ENCODE measurements at places on chromosomes 13 and 19. TPM values are rescaled to one million over a fixed set of nuclear protein-coding genes. Genes with fewer than 3 reads are reported as not detected.
A peak's percentile ranks its signal among the peaks of the same experiment; 100 is the strongest.

DNA sequence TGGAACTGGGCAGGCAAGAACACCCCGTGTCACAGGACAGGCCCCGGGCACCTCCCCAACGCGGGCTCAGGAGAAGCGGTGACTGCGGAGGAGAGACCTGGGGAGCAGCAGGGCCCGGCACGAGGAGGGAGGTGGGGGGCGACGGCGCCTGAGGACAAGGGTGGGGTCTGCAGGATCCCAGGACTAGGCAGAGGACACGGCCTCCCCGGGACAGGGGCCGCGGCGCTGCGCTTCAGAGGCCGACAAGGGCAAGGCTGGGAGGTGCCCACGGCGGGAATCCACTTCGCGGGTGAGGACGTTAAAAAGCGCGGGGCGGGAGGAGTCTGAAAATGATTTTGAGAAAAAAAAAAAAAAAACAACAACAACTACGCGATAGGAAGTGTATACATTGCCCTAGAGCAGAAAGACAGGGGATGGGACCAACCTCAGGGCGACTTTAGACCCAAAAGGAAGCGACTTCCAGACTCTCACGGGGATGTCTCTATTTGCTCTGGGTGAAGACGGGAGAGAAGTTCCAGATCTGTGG, 44.9 kb downstream of the ZNF611 start:
- DNase-seq = peak; percentile 32

DNA sequence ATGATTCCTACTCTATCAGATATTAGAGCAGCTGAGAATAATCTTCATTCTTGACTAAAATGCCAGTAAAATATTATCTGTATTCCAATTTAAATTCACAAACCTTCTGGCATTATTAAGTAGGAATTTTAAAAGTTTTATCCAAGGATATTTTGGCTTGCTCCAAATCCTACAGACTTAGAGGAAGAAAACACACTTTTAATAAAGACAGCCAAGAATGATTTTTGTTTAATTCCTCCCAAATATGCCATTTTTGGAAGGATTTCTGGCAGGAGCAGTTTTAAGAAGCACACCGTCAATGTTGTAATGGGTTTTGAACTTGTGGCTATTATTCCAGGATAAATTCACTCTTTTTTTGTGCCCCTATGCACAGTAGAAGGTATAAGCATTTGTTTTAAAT, 355.1 kb downstream of the SLITRK5 start:
- no peak for DNase-seq

The KCNK6 gene
- total RNA-seq = 4.7 TPM

GRCh38 chr19:3123088-3123721, 12.6 kb upstream of the GNA15 start:
- no peak for DNase-seq

The SLC25A42 gene
- 6.7 TPM for total RNA-seq

The NAA16 gene
- 29.6 TPM for total RNA-seq

GRCh38 chr19:56934438-56935090, 94.0 kb upstream of the PEG3 start:
- DNase-seq = no peak

The C13orf42 gene
- total RNA-seq = not detected

DNA sequence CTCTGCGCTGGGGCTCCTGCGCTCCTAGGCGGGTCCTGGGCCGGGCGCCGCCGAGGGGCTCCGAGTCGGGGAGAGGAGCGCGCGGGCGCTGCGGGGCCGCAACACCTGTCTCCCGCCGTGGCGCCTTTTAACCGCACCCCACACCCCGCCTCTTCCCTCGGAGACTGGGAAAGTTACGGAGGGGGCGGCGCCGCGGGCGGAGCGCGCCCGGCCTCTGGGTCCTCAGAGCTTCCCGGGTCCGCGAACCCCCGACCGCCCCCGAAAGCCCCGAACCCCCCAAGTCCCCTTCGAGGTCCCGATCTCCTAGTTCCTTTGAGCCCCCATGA, at the start of gene GJB2:
TSS of gene GJB2 (minus strand) at position 103 of the 326 bp plus-strand sequence. CDS start 3,357 bp downstream, outside the sequence.
- DNase-seq = peak; percentile 25

The ATP4B gene
- not detected for total RNA-seq

The MBD3 gene
- total RNA-seq = 63.7 TPM

The CCDC8 gene
- total RNA-seq = not detected

DNA sequence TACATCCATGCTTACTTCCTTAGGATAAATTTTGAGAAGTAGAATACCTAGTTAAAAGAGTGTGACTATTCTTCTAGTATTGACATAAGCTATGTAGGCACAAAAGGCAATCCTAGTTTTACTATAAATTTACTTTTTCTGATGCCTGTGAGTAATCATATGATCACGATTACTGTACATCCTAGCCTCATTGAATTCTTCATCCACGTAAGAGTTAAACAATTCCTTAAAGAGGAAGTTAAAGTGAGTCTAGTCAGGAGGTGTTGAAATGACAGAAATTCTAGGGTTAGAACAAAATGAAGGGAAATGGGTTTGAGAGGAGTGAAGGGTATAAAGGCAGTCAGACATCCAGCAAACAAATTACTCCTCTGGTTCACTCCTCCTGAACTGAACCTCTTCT, at the start of gene ACOD1:
TSS of gene ACOD1 (plus strand) at position 363 of the 400 bp plus-strand sequence. CDS start 48 bp downstream, outside the sequence.
- no peak for DNase-seq

GRCh38 chr13:70353096-70353495, 244.8 kb upstream of the KLHL1 start:
- DNase-seq = no peak

The SPACA4 gene
- total RNA-seq = not detected

- DNase-seq = peak; percentile 14
Observed at GRCh38 chr13:50189450-50189849, 174.2 kb downstream of the KCNRG start.

DNA sequence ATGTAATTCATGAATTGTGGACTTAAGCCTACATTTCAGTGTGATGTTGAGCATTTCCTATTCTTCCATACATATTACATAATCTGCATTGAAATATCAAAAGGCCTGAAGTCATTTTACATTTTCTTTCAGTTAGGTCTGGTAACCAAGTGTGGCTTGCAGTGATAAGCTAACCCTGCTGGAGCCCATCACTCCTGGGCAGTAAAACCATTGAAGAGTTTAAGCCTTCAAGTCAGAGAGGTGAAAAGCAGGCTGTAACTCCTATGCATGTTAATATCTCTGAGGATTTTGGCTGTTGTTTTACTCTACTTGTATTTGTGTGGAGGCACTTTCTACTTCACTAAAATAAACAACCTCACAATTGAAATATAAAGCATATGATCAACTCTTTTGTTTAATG, 248.8 kb downstream of the SLITRK5 start:
- DNase-seq = no peak

DNA sequence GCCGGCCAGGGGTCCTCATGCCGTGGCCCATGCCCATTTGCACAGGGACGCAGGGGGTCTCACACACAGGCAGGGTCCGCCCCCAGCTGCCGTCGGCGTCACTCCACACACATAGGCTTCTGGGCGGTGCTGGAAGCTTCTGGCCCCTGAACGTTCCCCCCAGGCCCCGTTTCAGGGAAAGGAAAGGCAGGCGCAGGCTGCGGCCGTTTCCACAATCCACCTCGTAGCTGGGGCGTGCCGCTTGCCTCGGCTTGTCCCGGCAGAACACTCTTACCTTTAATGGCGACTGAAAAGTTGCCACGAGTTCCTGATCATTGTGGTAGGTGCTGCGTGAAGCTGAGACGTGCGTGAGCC, 53.4 kb downstream of the MCF2L start:
- no peak for DNase-seq

GRCh38 chr13:79119578-79120107, 286.4 kb downstream of the RBM26 start:
- no peak for DNase-seq

DNA sequence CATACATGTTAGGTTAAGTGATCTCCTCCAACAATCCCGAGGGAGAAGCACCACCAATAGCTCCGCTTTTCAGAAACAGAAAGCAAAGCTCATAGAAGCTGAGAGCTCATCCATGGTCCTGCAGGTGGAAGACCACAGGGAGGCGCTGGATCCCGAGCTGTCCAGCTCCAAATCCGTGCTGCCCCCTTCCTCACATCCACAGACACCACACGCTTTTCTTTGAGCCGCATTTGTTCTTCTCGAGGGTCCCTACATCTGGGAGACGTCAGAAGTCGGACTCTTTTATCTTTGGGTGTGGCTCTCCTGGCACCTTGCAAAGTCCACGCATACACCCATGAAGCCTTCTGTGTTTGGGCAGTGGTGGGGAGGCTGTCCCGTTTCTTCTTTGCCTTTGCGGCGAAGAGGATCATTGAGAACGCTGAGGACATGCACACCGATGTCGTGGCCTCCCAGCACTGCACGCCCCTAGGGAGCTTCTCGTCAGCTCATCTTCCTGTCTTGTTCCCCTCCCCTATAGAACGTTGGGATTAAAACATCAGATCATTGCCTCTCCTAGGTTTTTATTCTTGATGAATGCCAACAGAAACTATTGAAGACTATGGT, 184.8 kb downstream of the TEX29 start:
- DNase-seq = no peak

- no peak for DNase-seq
Observed at GRCh38 chr19:17245535-17245984, at the start of gene NR2F6. NR2F6 (minus strand) TSS chr19:17245919; CDS start chr19:17245220, 699 bp downstream.

- no peak for DNase-seq
Observed at GRCh38 chr13:75197803-75198202, 284.2 kb downstream of the TBC1D4 start.

The NLRP4 gene
- total RNA-seq = not detected

- DNase-seq = no peak
Observed at GRCh38 chr13:35722458-35723052, 246.1 kb upstream of the MAB21L1 start.

The BRME1 gene
- total RNA-seq = 5.9 TPM

GRCh38 chr13:51532736-51533197, 51.5 kb upstream of the WDFY2 start:
- DNase-seq = no peak

- DNase-seq = no peak
Observed at GRCh38 chr13:62299988-62300387, 884.3 kb upstream of the PCDH20 start.

DNA sequence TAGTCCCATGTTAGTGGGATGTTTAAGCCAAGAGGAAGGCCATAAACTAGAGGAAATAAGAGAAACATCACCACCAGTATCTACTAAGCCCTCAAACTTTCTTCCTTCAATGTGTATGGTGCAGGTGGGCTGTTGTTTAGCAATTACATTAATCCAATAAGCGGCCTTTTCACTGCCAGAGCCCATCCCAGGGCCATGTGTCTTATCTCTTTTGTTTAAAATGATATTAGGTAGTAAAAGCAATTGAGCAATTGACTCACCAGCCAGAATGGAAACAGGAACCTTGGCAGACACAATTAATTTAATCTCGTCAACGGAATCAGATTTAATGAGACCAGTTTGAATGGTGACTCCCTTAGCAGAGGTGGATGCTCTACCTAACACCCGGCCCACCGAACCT, 1503.5 kb downstream of the UQCRFS1 start:
- no peak for DNase-seq

DNA sequence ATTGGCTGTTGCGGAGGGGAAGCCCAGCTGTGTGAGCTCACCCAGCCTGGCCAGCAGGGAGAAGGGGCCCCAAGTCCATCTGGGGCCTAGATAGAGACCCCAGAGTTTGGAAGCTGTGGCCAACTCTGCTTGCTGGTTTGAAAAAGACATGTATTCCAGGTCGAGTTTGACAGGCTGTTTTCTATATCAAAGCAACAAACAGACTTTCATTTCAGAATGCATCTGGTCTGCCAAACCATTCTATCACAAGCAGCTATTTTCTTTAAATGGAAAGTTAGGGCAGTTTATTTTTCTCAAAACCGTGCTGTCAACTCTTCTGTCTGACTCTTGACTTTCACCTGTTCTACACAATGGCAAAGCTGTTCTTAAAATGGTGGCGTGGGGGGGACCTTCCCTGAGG, 185.8 kb downstream of the DCLK1 start:
- no peak for DNase-seq

The CDC42EP5 gene
- not detected for total RNA-seq

- DNase-seq = peak; percentile 52
Observed at GRCh38 chr19:1945899-1946298, 4.9 kb downstream of the CSNK1G2 start.

The ZNF836 gene
- 11.1 TPM for total RNA-seq

DNA sequence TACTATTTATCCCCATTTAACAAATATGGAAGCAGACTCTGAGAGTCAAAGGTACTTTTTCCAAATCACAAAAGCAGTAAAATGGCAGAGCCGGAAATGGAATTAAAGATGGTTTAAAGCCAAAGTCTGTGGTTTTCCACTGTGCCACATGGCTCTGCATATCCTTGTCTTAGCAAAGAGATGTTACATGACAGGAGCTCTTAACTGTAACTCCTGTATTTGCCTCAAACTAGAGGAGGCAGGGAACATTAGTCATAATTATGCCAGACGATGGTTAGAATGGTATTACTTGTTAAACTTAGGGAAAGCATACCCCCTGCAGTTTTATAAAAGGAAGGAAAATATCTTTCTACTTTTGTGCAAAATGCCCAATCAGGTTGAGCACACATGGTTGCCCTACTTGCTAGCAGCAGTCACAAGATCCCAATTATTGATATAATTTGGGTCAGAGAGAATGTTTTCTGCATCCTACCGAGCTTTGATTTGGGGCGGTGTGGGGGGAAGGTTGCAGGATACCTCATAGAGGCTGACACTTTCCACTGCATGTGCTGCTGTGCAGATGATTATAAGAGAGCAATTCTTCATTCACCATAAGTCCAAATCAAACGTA, 42.0 kb upstream of the MAB21L1 start:
- no peak for DNase-seq

The JAK3 gene
- total RNA-seq = 235 TPM

- no peak for DNase-seq
Observed at GRCh38 chr13:87094646-87095045, 576.5 kb upstream of the SLITRK5 start.

- DNase-seq = peak; percentile 10
Observed at GRCh38 chr19:37329686-37330085, 41.2 kb upstream of the ZNF527 start.

The RFC3 gene
- total RNA-seq = 51.6 TPM

The TMEM143 gene
- 23.9 TPM for total RNA-seq

The ZNF175 gene
- 6.5 TPM for total RNA-seq

DNA sequence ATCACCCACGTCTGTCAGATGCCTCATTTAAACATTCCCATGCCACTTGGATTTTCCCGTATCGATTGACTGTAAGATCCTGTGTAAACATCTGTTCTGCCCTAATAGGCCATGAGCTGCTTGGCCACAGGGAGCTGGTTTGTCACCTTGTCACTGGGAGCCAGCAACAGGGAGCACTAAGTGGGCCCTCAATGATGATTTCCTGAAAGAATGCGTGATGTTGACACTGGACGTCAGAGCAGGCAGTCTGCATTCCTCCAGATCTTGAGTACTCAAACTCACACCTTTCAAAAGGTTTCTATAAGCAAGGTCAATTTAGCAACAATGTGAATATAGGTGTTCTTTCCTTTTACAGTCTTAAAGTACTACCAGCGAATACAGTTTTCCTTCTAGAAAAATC, 78.8 kb downstream of the TUBGCP3 start:
- no peak for DNase-seq

The KRTDAP gene
- total RNA-seq = not detected

- no peak for DNase-seq
Observed at GRCh38 chr13:44932171-44932849, 57.0 kb downstream of the NUFIP1 start.

The CIC gene
- 61.5 TPM for total RNA-seq

The LILRA1 gene
- total RNA-seq = not detected
